ENCODE measurements at places on chromosomes 7 and 10. TPM values are rescaled to one million over a fixed set of nuclear protein-coding genes. Genes with fewer than 3 reads are reported as not detected.

The MRLN gene
- polyA plus RNA-seq: not detected

The DOCK1 gene
- polyA plus RNA-seq: 10.7 TPM

The LFNG gene
- polyA plus RNA-seq: 3.2 TPM

The EEPD1 gene
- 6.0 TPM for polyA plus RNA-seq

The WEE2 gene
- polyA plus RNA-seq: not detected

The CLRN3 gene
- not detected for polyA plus RNA-seq

The GPER1 gene
- 0.89 TPM for polyA plus RNA-seq

The ZCCHC24 gene
- polyA plus RNA-seq: 2.0 TPM

The UTF1 gene
- polyA plus RNA-seq: 55.7 TPM

The BTAF1 gene
- 30.4 TPM for polyA plus RNA-seq

The HYAL4 gene
- polyA plus RNA-seq: not detected

The NME8 gene
- polyA plus RNA-seq: 1.3 TPM

The PTPRN2 gene
- polyA plus RNA-seq: 1.4 TPM

The CUL2 gene
- 17.2 TPM for polyA plus RNA-seq

The PHYHIPL gene
- 0.27 TPM for polyA plus RNA-seq

The MYL10 gene
- polyA plus RNA-seq: 0.75 TPM

The ANKRD61 gene
- 1.2 TPM for polyA plus RNA-seq

The TMEM229A gene
- polyA plus RNA-seq: 0.94 TPM

The DRGX gene
- not detected for polyA plus RNA-seq

The CALML3 gene
- not detected for polyA plus RNA-seq

The IDI2 gene
- not detected for polyA plus RNA-seq

The PLCE1 gene
- 0.49 TPM for polyA plus RNA-seq

The SLC26A3 gene
- not detected for polyA plus RNA-seq

The CLDN3 gene
- polyA plus RNA-seq: 20.1 TPM

The SFMBT2 gene
- 2.9 TPM for polyA plus RNA-seq

The CTNNA3 gene
- 0.71 TPM for polyA plus RNA-seq

The ZNF316 gene
- 1.2 TPM for polyA plus RNA-seq

The DNAJC30 gene
- polyA plus RNA-seq: 5.6 TPM

The ACBD5 gene
- polyA plus RNA-seq: 10.1 TPM

The FGF8 gene
- polyA plus RNA-seq: 2.7 TPM

The PLOD3 gene
- polyA plus RNA-seq: 35.2 TPM

The LIPN gene
- polyA plus RNA-seq: not detected

The GLI3 gene
- polyA plus RNA-seq: 23.5 TPM

The TAS2R38 gene
- 0.31 TPM for polyA plus RNA-seq

The CYP3A7 gene
- 0.19 TPM for polyA plus RNA-seq

The CPA4 gene
- not detected for polyA plus RNA-seq

The HMX3 gene
- polyA plus RNA-seq: not detected

The ABCB1 gene
- 0.53 TPM for polyA plus RNA-seq

The ANKRD30A gene
- polyA plus RNA-seq: not detected

The PPP1R17 gene
- polyA plus RNA-seq: 2.4 TPM

The OPN1SW gene
- 0.80 TPM for polyA plus RNA-seq

The PODXL gene
- 220 TPM for polyA plus RNA-seq

The SLC16A9 gene
- polyA plus RNA-seq: 6.0 TPM

The CEP41 gene
- polyA plus RNA-seq: 26.2 TPM

The ATG9B gene
- polyA plus RNA-seq: 3.2 TPM

The DNAH11 gene
- 9.3 TPM for polyA plus RNA-seq

The SPDYE5 gene
- 1.8 TPM for polyA plus RNA-seq

The AOAH gene
- not detected for polyA plus RNA-seq

The IDE gene
- polyA plus RNA-seq: 12.3 TPM

The METTL27 gene
- 10.1 TPM for polyA plus RNA-seq

The TRIM50 gene
- polyA plus RNA-seq: not detected

The KCNIP2 gene
- 2.2 TPM for polyA plus RNA-seq

The LLCFC1 gene
- not detected for polyA plus RNA-seq

The GPR158 gene
- 0.13 TPM for polyA plus RNA-seq

The SEMA3A gene
- polyA plus RNA-seq: 19.8 TPM

The CYP26C1 gene
- not detected for polyA plus RNA-seq
